Astrocyte (in vitro differentiated cells and primary cell): ENCODE measurements at places on chromosomes 6 and 20. TPM values are rescaled to one million over a fixed set of nuclear protein-coding genes. Genes with fewer than 3 reads are reported as not detected.

FKBP1C gene
- 0.32 and 0.58 TPM in 2 replicates for total RNA-seq

GRCh38 chr20:48214601-48215000 lies 429.3 kb upstream of the SULF2 start:
- no peaks in the 10 kb centered on the region for H3K36me3 ChIP-seq
- no peak overlapping the region for H3K27ac ChIP-seq
- no peak for DNase-seq
- peaks cover 5% of the 10 kb centered on the region for H3K27me3 ChIP-seq
- no peak overlapping the region for H3K4me3 ChIP-seq

- no peaks in the 10 kb centered on the region for H3K36me3 ChIP-seq
- no peaks in the 10 kb centered on the region for H3K27me3 ChIP-seq
- DNase-seq: no peak
- H3K4me3 ChIP-seq: no peak overlapping the region
- H3K27ac ChIP-seq: no peak overlapping the region
Measured at GRCh38 chr20:42987376-42988114, 202.2 kb downstream of the PTPRT start.

DNA sequence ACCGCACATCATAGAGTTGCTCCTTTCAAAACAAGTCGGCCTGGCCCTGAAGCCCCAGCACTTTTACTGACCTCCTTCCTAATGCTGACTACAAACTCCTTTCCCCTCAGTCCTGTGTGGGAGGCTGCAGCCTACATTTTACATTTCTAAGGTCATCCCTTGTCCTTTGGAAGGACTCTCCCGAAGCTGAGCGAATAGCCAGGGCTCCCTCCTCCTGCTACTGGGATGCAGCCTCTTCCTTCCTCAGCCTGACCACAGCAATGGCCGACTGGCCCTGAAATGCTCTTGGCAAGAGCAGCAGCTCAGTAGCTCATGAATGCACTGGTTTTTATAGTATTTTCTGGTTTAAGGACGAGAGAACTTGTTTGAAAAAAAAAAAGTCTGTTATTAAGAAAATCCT lies 679 bp downstream of the ADGRF5 start:
- H3K27me3 ChIP-seq: no peaks in the 10 kb centered on the region
- peaks cover 6% of the 10 kb centered on the region for H3K4me1 ChIP-seq
- H3K4me3 ChIP-seq: no peak overlapping the region
- H3K27ac ChIP-seq: no peak overlapping the region

DNA sequence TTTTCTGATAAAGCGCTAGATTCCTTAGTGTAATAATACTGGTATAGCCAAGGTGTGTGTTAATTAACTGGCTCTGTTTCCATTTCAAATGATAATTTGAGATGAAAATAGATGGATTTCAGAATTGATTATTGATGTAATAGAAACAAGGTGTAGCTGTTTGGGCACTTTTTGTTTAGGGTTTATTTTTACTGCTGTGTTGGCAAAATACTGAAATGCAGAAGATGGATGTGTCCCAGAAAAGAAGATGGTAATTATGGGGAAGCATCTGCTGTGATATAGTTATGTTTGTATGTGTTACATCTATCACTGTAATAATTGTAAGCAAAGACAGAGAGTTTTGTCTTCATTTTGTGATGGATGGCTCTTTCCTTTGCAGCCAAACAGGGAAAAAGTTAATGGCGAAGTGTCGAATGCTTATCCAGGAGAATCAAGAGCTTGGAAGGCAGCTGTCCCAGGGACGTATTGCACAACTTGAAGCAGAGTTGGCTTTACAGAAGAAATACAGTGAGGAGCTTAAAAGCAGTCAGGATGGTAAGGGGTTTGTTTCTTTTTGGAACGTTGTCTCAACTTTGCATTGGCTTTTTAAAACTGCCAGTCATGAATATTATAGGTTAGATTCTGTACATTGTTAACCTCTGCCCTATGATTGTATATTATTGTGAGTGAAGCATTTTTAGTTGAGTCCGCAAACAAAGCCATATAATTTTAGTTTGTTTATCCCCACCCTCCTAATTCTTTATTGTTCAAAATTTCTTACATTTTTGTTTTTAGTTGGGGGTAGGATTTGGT lies 8.6 kb upstream of the ACAT2 start:
- peaks cover 66% of the 10 kb centered on the region for H3K36me3 ChIP-seq
- no peak overlapping the region for H3K27ac ChIP-seq
- DNase-seq: no peak
- no peaks in the 10 kb centered on the region for H3K27me3 ChIP-seq
- H3K4me3 ChIP-seq: no peak overlapping the region
- H3K4me1 ChIP-seq: peaks cover 5% of the 10 kb centered on the region

DNA sequence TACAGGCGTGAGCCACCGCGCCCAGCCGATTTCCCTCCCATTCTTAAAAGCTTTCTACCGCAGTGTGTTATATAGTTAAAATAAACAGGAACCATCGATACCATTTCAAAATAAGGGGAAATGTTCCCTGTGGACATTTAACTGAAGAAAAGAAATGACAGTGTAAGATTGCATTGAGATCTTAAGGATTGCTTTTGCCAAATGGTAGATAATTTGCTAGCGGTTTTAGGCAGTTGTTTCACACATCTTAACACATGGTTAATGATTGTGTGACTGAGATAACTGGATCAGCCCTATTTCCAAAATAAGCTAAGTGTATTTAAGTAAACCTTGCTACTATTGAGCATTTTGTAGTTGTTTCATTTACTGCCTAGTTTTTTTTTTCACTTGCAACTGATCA lies 15.6 kb downstream of the STX16 start:
- H3K36me3 ChIP-seq: peaks cover 20% of the 10 kb centered on the region
- H3K27ac ChIP-seq: no peak overlapping the region
- DNase-seq: no peak

DNA sequence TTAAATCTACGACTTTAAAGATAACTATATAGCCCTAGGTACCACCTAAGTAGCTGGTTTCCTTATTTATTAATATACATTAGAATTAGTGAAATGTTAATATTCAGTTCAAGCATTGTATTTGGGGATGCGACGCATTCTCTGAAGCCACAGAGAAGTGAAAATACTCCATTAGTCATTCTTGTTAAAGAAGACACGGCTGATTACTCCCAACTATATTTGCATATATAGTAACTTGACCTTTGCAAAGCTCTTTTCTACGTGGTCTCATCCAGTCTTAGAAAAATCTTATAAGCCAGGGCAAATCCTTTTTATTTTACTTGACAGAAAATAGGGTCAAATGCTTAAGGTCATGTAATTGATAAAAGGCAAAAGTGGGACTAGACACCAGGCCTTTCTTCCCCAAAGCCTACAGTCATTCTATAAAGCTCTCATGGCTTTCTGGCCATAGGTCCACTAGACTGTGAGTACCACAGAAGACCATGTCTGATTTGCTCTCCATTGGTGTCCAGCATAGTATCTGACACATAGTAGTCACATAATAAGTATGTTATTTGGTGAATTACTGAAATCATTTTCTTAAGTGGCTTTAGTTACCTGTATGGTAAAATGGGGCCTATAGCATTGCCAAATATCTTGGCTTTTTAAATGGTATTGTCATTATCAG lies 11.3 kb downstream of the ZHX3 start:
- H3K36me3 ChIP-seq: no peaks in the 10 kb centered on the region
- no peak overlapping the region for H3K4me3 ChIP-seq
- H3K27me3 ChIP-seq: no peaks in the 10 kb centered on the region
- no peak overlapping the region for H3K27ac ChIP-seq

DNA sequence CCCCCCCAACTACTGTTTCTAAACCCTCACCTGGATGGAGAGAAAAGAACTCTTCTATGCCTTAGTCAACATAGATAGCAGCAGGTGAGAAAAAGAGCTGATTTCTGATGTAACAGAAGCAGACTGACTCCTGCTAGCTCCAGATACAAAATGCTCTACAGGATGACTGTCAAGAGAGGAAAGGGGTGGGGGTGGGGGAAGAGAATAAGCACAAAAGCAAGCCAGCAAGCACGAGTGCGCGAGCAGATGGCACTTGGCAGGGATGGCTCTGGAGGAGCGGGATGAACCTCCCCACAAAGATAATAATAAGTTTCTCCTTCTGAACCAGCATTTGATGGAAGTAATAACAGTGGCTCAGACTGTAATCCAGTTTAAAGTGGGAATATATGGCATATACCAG lies 45.6 kb upstream of the SPDEF start:
- H3K4me1 ChIP-seq: peaks cover 9% of the 10 kb centered on the region
- no peaks in the 10 kb centered on the region for H3K27me3 ChIP-seq
- DNase-seq: no peak

DNA sequence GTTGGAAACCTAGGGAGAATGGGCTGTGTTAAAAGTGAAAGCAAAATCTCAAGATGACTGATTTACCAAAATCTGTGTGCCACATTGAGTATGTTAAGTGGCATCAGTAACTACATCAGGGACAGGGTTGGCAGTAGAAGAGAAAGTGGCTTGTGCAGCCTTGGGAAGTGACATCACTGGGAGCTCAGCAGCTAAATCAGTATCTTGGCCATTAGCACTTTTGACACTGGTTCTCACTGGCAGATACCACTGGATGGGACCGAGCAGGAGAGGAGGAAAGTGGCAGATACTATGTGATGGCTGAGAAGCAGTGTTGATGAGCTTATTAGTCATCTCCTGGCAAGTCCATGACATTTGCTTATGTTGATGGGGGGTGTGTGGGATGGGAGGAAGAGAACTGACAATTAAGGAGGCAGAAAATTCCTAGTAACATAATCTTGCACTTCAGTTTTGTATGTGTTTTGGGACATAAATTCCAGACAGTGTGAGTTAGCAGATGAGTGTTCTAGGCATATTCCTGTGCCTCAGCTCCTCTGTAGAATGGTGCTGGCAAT lies 322.2 kb downstream of the SOX4 start:
- H3K27ac ChIP-seq: no peak overlapping the region
- no peaks in the 10 kb centered on the region for H3K27me3 ChIP-seq
- peaks cover 8% of the 10 kb centered on the region for H3K4me1 ChIP-seq
- no peaks in the 10 kb centered on the region for H3K36me3 ChIP-seq
- H3K4me3 ChIP-seq: peak overlapping the region; percentile 3

PTGIS gene
- total RNA-seq: 1.9 and 3.1 TPM in 2 replicates

GRCh38 chr6:136890986-136891385 lies 31.1 kb upstream of the SLC35D3 start:
- peak; percentile 14 for DNase-seq
- H3K4me3 ChIP-seq: no peak overlapping the region
- H3K27ac ChIP-seq: no peak overlapping the region
- no peaks in the 10 kb centered on the region for H3K27me3 ChIP-seq
- H3K4me1 ChIP-seq: no peaks in the 10 kb centered on the region
- no peaks in the 10 kb centered on the region for H3K36me3 ChIP-seq

APOBEC2 gene
- total RNA-seq: not detected in 2 replicates

DNA sequence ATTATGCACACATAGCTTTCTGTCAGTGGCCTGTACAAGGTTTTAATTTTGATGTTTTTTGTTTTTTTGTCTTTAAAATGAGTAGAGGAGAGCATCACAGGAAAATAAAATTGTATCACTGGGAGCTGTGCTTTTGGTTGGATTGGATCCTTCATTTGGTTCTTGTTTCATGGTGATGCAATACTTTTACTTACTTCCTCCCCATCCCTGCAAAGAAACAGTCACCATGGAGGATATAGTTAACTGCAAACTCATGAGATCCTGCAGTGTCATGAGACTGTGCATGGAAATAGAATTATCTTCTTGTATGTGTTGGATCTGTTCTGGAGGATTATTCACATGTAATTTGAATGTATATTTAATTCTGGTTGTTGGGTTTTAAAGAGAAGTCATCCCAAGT lies 122.3 kb downstream of the JARID2 start:
- no peak overlapping the region for H3K4me3 ChIP-seq
- no peaks in the 10 kb centered on the region for H3K36me3 ChIP-seq
- H3K4me1 ChIP-seq: peaks cover 13% of the 10 kb centered on the region
- DNase-seq: no peak

RBL1 gene
- 2.4 and 3.4 TPM in 2 replicates for total RNA-seq

TCF19 gene
- total RNA-seq: 1.5 and 2.5 TPM in 2 replicates

GRCh38 chr20:3168079-3168828 lies 5.1 kb downstream of the LZTS3 start:
- H3K4me3 ChIP-seq: no peak overlapping the region
- H3K4me1 ChIP-seq: peaks cover 7% of the 10 kb centered on the region

- no peaks in the 10 kb centered on the region for H3K27me3 ChIP-seq
- peaks cover 24% of the 10 kb centered on the region for H3K4me1 ChIP-seq
- H3K4me3 ChIP-seq: no peak overlapping the region
Measured at GRCh38 chr6:80440496-80441115, 334.1 kb downstream of the BCKDHB start.

GRCh38 chr6:514396-514978 lies 122.9 kb downstream of the IRF4 start:
- no peak overlapping the region for H3K27ac ChIP-seq
- H3K4me1 ChIP-seq: no peaks in the 10 kb centered on the region
- no peaks in the 10 kb centered on the region for H3K27me3 ChIP-seq

MAPK13 gene
- 4.5 and 5.8 TPM in 2 replicates for total RNA-seq

DNA sequence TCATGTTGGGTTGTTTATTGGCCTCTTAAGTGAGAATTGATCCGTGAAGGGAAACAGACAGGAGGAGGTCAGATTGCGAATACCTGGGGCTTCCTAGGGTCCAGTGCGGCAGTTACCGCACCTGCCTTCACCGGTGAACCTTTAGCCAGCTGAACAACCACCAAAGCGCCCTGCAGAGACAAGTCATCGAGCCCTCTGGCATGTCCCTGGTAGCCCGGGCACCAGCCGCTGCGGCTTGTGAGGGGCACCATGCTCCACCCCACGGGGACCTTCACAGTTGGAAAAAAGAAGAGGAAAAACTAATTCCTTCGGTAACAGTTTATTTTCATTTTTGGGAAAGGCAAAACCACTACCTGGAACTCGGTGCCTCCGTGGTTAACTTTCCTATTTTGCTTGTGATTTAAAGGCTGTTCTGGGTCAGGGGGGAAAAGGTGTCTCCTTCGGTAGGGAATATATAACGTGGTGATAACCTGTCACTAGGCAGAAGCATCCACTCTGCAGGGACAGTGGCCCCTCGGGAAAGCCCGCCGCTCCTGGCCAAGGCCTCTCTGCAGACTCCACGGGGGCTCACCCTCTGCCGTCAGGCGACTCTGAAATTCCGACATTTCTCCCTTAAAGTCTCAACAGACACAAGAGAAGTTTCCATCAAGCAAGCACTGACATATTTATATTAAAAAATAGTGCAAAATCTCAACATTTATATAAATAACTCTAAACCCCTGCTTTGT lies 30.7 kb upstream of the ZBP1 start:
- H3K27ac ChIP-seq: no peak overlapping the region
- H3K36me3 ChIP-seq: peaks cover 21% of the 10 kb centered on the region
- no peak for DNase-seq
- H3K4me1 ChIP-seq: peaks cover 11% of the 10 kb centered on the region
- H3K27me3 ChIP-seq: no peaks in the 10 kb centered on the region

DNA sequence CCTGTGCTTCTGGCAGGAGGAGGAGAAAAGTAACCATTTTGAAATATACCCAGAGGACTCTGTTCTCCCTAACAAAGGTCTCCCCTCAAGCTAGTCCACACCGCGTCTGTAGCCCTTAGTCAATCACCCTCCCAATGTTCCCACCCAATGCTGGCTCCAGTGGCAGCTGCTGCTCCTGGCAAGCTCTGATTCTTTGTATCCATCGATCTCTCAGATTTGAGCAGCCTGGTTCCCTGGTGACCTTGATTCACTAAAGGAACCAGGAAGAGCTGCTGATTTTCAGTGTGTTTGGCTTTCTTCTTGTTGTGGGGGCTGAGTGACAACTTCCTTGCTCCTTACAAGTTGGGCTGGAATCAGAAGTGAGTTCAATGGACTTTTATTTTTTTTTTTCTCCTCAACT lies 68.5 kb downstream of the FOXC1 start:
- no peak for DNase-seq
- no peak overlapping the region for H3K4me3 ChIP-seq

GRCh38 chr6:124703541-124703940 lies 258.7 kb upstream of the RNF217 start:
- DNase-seq: no peak
- no peaks in the 10 kb centered on the region for H3K4me1 ChIP-seq
- no peaks in the 10 kb centered on the region for H3K36me3 ChIP-seq
- no peak overlapping the region for H3K27ac ChIP-seq
